GM12891 (cell line): ENCODE measurements at places on chromosomes 6 and 20.

DNA sequence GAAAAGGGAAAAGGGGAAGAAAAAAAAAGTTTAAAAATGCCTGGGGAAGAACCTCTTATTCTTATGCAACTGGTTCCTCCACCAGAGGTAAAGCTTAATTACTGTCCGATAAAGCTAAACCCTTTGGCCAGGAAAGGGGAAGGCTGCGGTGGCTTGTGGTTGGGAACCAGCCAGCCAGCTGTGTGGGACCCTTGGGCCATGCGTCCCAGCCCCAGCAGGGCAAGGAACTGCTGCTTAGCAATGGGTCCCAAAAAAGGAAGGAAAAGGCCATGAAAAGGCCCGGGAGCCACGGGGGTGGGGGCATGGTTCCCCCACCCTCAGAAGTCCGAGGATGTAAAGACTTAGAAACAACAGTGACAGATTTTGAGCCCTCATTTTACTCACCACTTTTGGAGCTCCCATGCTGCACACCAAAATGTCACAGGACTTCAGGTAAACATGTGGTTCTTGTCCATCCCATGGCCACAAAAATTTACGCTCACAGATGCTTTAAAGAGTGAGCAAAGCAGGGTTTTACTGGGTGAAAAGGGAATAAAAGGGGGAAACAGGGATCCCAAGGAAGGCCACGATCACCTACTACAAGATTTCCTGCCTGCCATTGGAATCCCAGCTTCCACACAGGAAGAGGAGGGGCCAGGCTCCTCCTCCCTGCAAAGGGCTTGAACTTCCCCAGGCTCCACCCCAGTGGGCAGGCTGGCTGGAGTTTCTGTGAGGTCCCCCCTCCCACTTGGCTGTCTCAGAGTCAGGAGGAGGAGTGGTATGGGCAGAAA, 1234.7 kb upstream of the GJE1 start:
- no peak for DNase-seq

DNA sequence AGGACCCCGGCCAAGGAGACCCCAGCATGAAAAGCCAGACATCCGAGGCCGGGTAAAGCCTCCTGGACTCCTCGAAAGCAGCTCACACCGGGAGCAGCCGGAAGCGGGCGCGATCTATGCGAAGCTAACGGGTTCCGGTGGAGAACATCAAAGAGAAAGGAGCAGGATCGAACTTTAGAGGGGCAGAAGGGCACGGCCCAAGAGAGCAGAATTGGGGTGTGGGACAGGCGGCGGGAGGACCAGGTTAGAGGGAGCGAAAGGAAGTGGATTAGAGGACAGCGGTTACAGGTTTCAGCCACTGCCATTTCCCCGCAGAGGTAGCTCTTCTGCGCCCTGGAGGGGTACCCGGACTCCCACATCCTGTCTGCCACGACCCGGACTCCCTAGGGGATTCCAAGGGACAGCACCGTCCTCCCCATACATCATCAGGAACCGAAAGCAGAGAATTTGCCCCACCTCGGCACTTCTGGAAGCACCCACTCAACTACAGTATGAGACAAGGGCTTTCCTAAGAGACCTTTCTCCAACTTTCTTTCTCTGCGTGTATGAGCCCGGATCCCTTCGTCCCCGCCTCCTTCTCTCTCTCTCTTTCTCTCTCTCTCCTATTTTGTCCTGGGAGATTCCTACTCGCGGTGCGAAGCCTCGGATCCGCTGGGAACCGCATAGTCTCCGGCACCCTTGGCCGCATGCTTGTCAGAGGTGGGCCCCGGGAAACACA, 507 bp upstream of the VGLL2 start:
- no peak for DNase-seq

GRCh38 chr6:149867876-149868640, 3.9 kb upstream of the LRP11 start:
- no peak for DNase-seq

- no peak for DNase-seq
These were observed 13.1 kb downstream of the B4GALT5 start for GRCh38 chr20:49700411-49701185.

- DNase-seq = no peak
These were observed 174.1 kb downstream of the PKHD1 start for GRCh38 chr6:51913265-51913664.

DNA sequence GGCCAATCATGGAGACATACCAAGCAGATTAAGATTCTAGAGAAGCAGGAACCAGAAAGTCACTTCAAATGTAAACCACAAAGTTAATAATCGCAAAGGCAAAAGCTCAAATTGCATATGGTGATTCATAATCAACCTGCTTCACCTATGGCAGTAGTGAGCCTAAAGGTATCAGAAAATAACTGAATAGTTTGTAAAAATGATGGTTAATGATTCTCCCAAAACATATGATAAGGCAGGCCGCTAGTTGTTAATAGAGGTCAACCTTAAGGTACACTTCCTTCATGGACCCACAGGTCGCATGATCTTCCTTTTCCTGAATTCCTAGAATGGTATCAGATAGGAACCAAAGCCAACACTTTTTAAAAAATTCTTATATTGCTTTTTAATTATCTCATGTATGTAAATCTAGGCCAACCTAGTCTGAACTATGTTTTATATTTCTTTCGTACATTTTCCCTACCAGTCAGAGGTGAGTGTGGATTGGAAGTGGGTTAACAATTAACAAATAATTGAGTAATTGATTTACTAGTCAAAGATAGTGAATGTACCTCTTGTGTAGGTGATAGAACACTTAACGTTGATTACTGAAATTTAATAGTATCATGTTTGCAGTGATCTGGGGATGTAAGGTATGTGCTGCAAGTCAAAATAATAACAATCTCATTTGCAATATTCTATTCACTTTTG, 16.4 kb downstream of the TAAR2 start:
- DNase-seq = no peak

- DNase-seq = no peak
These were observed 29.1 kb upstream of the FBXL4 start for GRCh38 chr6:98976674-98977385.

DNA sequence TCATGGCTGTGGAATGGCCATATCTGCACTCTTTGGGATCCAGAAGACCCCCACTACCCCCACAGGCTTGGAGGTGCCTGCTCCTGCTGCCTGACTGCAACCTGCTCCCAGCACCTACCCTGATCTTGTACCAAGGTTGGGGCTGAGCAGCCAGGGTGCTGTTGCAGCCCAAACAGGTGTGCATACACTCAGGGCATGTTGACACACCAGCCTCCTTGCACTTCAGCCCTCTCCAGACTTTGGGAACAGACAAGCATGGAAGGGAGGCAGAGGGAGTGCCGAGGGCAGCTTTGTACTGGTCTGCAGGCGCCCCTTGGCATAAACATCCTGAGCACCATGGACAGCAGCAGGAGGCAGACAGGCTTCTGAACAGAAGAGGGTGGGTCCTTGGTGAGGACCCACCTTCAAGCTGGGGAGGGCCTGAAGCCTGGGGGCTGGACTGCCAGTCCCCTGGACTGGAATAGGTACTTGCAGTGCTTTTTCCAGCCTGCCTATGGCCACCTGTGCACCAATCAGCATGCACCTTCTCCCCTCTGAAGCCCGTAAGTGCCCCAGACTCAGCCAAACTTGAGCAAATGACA, 1675.8 kb downstream of the HACE1 start:
- DNase-seq = no peak
